Fibroblast of the aortic adventitia (primary cell): ENCODE measurements at places on chromosomes 1 and 21. TPM values are rescaled to one million over a fixed set of nuclear protein-coding genes. Genes with fewer than 3 reads are reported as not detected.

PLEKHG5 gene
- total RNA-seq: 3.8 and 5.1 TPM in 2 replicates

FBXO2 gene
- total RNA-seq: 2.0 and 3.9 TPM in 2 replicates

WNT9A gene
- 0.41 and 0.99 TPM in 2 replicates for total RNA-seq

CHI3L2 gene
- 6.2 and 10.5 TPM in 2 replicates for total RNA-seq

IPO13 gene
- total RNA-seq: 16.2 and 20.8 TPM in 2 replicates

KRTAP19-3 gene
- not detected in 2 replicates for total RNA-seq

AMY2B gene
- total RNA-seq: 10.1 and 17.1 TPM in 2 replicates

AGT gene
- total RNA-seq: 1.1 and 8.4 TPM in 2 replicates
